Stimulated activated CD8-positive, alpha-beta memory T cell treated with anti-CD3 and anti-CD28 coated beads, Interleukin-7, amount 100 ng/mL, for 4 hours (primary cell): ENCODE measurements at places on chromosomes 1 and 21.

- no peak for DNase-seq
Measured at GRCh38 chr1:95407131-95407885, 173.3 kb downstream of the RWDD3 start.

- no peak for DNase-seq
Measured at GRCh38 chr21:28769683-28770082, 223.0 kb downstream of the LTN1 start.

DNA sequence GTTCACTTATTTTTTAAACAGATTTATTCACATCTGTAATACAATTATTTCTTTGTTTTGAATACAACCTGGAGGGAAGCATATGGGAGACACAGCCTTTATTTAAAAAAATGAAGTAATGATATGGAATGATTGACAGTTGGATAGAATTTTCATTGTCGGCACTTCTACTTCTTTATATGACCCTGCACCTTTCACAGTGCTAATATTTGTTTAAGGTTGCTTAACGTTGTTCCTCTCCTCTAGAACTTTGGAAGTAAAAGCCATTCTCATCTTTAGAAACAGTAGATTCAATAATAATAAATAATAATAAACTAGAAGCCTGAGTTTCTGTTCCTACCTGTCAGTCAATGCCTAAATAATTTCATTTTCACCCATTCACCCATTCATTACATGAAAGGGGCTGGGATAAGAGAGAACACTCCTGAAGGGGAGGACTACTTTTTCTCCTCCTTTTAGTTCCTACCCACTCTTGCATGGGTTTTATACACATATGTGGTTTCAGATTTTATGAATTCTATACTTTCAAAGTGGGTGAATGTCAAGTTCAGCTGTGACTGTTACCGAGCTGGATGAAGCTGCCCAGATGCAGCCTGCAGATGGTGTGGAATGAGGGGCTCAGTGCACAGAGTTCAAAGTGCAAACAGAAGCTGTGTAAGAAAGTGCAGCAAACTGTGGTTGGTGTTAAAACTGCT, 9.4 kb downstream of the RUNX1 start:
- no peak for DNase-seq

DNA sequence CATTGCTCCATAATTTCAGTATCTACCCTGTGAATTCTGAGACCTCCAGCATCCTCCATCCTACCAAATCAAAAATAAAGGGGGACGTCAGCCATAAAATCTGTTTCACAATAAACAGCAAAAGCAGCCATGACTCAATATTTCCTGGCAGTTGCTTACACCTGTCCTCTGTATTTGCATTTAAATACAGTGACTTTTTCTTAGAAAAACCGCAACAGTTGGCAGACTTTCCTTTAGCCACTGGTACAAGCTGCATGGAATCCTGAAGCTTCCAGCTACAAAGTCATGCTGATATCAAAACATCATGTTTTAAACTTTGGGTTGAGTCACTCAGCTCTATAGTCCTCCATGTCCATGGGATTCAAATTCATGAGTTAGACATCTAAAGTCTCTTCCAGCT, 278.0 kb upstream of the KAZN start:
- DNase-seq: no peak

DNA sequence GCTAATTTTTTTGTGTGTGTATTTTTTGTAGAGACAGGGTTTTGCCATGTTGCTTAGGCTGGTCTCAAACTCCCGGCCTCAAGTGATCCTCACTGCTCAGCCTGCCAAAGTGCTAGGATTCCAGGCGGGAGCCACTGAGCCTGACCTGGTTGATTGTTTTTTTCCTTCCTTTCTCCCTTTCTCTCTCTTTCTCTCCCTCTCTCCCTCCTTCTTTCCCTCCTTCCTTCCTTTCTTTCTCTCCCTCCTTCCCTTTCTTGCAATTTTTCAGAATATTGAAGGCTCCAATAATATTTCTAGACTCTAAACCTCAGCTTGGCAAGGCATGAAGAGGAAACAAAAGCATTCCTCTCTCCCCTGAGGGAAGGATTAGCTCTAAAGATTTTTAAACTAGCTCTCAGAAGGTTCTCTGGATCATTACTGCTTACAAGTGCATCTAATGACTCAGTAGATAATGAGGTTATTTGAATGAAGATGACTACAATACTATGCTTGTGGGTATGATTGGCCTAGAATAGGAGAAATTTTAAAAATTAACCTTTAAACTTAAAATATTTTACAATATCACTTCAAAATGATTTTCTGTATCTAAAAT, 68.5 kb upstream of the GADD45A start:
- DNase-seq: no peak

DNA sequence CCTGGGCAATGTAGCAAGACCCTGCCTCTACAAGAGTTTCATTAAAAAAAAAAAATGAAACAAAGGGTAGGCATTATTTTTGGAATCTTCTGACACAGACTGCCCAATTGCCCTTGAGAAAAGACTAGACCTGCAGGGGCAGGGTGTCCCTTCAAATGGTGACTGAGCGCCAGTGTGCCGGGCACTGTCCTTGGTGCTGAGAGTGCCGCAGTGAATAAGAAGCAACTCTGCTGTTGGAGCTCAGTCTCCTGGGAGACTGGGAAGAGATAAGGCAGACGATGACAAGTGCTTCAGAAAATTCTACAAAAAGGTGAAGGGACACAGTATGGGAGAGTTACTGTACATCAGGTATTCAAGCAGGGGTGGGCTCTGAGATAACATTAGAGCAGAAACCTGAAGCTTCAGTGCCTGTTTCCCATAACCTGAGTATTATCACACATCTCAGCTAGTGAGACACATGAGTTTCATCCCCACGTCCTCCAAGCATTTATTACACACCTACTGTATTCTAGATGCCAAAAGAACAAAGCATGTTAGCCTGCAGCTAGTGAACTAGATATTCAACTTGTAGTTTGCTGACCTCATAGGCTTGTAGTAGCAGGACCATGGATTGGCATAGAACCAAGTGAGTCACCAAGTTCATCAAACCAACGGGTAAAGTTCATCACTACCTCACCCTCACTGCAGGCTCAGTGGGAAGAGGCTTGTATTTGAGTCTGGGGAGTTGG, 18.4 kb upstream of the RPL11 start:
- no peak for DNase-seq

GRCh38 chr21:31289702-31290101, 54.4 kb downstream of the TIAM1 start:
- DNase-seq: no peak

DNA sequence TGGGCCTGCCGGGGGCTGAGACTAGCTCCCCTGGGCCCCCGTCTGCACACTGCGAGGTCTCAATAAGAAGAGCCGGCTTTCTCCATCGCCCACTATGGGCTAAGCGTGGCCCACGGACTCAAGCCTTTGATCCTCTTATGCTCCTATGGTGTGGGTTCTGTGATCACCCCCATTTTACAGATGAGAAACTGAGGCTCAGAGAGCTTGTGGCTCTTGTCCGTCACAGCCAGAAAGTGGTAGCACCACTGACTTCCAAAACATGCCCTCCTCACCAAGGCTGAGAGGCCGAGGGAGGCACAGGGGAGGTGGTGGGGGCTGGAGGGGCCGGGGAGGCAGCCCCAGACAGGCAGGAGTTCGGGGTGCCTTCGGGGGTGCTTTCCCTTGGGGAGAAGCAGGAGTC, 39.0 kb upstream of the CASZ1 start:
- no peak for DNase-seq

GRCh38 chr1:49102752-49103151, 326.1 kb upstream of the BEND5 start:
- no peak for DNase-seq
